ENCODE measurements at places on chromosomes 12 and 14. TPM values are rescaled to one million over a fixed set of nuclear protein-coding genes. Genes with fewer than 3 reads are reported as not detected.

Gene ABCC9
- polyA plus RNA-seq = 18.5 TPM

Gene CCDC197
- polyA plus RNA-seq = not detected

Gene TAS2R43
- polyA plus RNA-seq = 0.46 TPM

Gene PAX9
- 0.46 TPM for polyA plus RNA-seq

Gene TMEM116
- polyA plus RNA-seq = 23.1 TPM

Gene RPL36AL
- polyA plus RNA-seq = 185 TPM

Gene KLHL33
- polyA plus RNA-seq = 0.27 TPM

Gene TAS2R7
- not detected for polyA plus RNA-seq

Gene PRB2
- 0.29 TPM for polyA plus RNA-seq

Gene NEUROD4
- not detected for polyA plus RNA-seq

Gene IGF1
- polyA plus RNA-seq = 24.5 TPM

Gene GLT8D2
- 29.5 TPM for polyA plus RNA-seq

Gene BMP4
- 100 TPM for polyA plus RNA-seq

Gene OR4N5
- not detected for polyA plus RNA-seq

Gene TAS2R30
- polyA plus RNA-seq = 0.30 TPM

Gene KCNC2
- 0.14 TPM for polyA plus RNA-seq

Gene IFNG-AS1
- 0.31 TPM for polyA plus RNA-seq

Gene CCDC196
- 0.25 TPM for polyA plus RNA-seq

Gene CMKLR1
- 12.7 TPM for polyA plus RNA-seq

Gene RHOF
- 11.1 TPM for polyA plus RNA-seq

Gene TAS2R19
- 1.5 TPM for polyA plus RNA-seq

Gene REM2
- 0.61 TPM for polyA plus RNA-seq

Gene TPPP2
- 0.21 TPM for polyA plus RNA-seq

Gene MYO1A
- polyA plus RNA-seq = 0.22 TPM

Gene MYH6
- polyA plus RNA-seq = 0.18 TPM

Gene GARIN6
- not detected for polyA plus RNA-seq

Gene POU6F1
- polyA plus RNA-seq = 8.5 TPM

Gene KCNA1
- polyA plus RNA-seq = not detected

Gene KRT78
- not detected for polyA plus RNA-seq

Gene CAPZA3
- 0.38 TPM for polyA plus RNA-seq

Gene RD3L
- polyA plus RNA-seq = 0.21 TPM

Gene AMHR2
- polyA plus RNA-seq = 2.1 TPM

Gene GPR65
- polyA plus RNA-seq = 0.70 TPM

Gene ARHGDIB
- polyA plus RNA-seq = 77.4 TPM

Gene PRIMA1
- polyA plus RNA-seq = 0.79 TPM

Gene ZFHX2
- 5.3 TPM for polyA plus RNA-seq

Gene SCYL2
- 62.4 TPM for polyA plus RNA-seq

Gene APOLD1
- polyA plus RNA-seq = 8.7 TPM

Gene CFAP54
- 3.2 TPM for polyA plus RNA-seq

Gene SLC15A4
- 28.8 TPM for polyA plus RNA-seq

Gene SLC25A21
- 2.7 TPM for polyA plus RNA-seq

Gene OLR1
- polyA plus RNA-seq = 1.3 TPM

Gene OR6C2
- polyA plus RNA-seq = not detected

Gene ANO2
- polyA plus RNA-seq = 3.8 TPM

Gene ESPL1
- 9.3 TPM for polyA plus RNA-seq

Gene FAIM2
- polyA plus RNA-seq = 0.57 TPM

Gene SINHCAF
- 118 TPM for polyA plus RNA-seq

Gene SYNDIG1L
- polyA plus RNA-seq = 0.56 TPM

Gene LMNTD1
- 1.9 TPM for polyA plus RNA-seq

Gene FITM1
- 0.85 TPM for polyA plus RNA-seq

Data from right lung (tissue), 10 donors.